ENCODE measurements at places on chromosomes 2 and 18.

- DNase-seq = no peak
These were observed 73.3 kb upstream of the SP3 start for GRCh38 chr2:174038462-174038861.

- no peak for DNase-seq
These were observed 139.4 kb downstream of the SMAD7 start for GRCh38 chr18:48811401-48811800.

DNA sequence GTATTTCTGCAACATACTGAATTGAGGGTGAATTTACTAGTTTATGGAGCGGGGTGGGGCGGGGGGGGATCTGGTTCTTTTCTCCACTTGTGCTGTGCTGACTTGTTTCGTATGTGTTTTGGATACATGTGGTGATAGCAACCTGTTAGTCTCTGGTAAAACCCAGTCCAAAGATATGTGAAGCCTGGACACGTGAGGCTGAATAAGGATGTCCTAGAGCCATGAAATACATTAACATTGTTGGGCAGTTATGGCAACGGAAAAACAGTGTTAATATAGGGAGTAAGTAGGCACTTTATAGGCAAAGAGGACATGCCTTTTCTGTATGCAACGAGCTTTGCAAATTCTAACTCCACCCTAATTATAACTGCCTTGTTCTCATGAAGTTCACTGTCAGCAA, 42.1 kb upstream of the NEMP2 start:
- DNase-seq = no peak

GRCh38 chr18:35571138-35571537, 10.4 kb upstream of the GALNT1 start:
- DNase-seq = no peak

- DNase-seq = no peak
These were observed 508.2 kb downstream of the TNS1 start for GRCh38 chr2:217494557-217494956.

DNA sequence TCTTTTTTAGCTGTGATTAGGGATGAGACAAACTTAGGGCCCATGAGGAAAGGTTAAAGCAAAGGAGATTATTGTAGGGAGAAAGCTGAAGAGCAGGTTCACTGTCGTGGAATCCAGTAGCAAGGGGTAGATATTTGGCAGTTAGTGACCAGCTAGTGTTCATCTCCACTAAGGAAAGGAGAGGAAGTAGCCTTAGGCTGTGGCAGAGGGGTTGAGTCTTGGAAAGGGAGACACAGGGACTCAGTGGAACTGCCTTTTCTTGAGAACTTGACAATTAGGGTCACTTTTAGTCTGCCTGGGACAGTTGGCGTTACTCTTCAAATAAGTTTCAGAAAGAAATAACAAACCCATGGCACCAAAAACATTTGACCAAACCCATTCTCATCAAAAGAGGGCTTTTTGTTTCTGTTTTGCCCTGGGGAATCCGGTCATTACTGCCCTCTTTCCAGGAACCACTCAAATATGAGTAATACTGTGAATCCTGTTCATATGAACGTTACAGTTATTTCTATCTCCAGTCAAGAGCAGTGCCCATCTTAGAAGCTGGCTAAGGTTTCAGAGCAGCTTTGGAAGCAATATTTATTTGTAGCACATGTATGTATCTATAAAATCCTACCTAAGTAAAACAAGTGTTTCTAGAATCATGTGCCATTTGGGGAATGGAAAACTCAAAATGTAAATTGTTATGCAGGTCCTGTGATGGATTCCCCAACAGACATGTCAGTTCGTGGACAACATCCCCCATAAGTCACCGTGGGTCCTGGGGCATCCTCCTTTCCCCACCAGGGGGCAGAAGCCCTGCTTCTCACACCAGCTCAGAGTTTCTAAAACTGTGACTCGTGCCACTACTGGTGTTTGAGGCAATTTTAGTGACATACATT, 77.3 kb upstream of the PHLPP1 start:
- peak; percentile 2 for DNase-seq

- no peak for DNase-seq
These were observed 7.1 kb downstream of the RNF125 start for GRCh38 chr18:32025744-32026143.

All from activated naive CD4-positive, alpha-beta T cell (primary cell).